ENCODE measurements at places on chromosomes 5 and 9.
A peak's percentile ranks its signal among the peaks of the same experiment; 100 is the strongest.

DNA sequence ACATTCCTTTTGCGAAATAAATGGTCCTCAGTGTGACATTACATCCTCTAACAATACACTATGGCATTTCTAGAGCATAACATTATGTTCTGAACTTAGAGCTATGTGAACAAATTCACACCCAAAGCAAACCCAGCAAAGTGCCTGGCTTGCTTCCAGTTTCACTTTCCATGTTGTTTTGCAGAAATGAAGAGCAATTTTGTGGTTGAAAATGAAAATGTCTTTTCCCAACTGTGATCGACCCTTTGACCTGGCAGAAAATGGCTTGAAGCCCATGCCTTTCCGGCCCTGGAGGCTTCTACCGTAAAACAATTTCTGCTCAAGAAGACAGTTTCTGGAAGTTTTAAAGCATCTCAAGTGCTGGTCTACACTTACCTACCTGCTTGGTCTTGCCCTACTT, 344.7 kb upstream of the RGMB start:
- DNase-seq, result no peak

- no peak for DNase-seq
Observed at GRCh38 chr9:87387351-87388011, 110.2 kb upstream of the DAPK1 start.

DNA sequence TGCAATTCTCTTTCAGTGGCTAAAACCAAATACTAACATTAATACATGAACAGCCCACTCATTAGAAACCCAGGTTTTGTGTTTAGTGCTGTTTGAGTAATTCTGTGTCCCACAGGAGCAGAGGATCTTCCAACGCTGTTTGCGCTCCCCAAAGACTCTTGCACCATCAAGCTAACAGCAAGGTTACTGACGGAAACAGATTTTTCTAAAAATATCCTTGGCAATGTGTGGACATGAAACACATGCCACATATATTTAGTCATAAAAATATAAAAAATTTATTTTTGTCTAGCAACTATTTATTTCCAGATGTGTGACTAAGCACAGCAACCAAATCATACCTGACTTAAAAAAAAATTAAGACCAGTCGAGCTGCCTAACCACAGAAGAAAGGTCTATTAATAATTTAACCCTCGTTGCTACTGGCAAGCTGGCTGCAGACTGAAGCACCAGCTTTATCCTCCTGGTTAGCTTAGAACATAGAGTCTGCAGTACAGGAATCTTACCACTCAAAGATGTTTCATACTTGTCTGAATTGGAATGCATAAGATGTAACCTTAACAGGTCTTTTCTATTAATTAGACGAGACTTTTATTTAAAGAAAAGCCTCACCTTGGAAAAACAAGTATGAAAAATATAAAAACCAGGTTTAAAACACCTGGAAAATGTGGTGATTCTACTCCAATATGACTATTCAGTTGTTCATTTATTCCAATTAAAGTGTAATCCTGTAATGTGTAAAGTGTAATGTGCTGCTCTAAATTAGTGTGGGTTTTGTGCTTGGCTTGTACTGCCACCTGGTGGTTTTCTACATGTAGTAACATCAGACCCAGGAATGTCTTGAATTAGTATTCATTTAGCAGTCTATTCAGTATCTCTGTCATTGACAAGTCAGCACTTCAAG, 272.5 kb downstream of the EPB41L4A start:
- no peak for DNase-seq

DNA sequence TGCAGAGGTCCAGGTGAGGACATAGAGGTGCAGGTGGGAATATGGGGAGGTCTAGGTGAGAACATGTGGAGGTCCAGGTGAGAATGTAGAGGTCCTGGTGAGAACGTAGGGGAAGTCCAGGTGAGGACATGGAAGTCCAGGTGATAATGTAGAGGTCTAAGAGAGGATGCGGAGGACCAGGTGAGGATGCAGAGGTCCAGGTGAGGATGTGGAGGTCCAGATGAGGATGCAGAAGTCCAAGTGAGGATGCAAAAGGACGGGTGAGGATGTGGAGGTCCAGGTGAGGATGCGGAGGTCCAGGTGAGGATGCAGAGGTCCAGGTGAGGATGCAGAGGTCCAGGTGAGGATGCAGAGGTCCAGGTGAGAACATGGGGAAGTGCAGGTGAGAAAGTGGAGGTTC, 133.8 kb downstream of the MRPL36 start:
- no peak for DNase-seq

- no peak for DNase-seq
Observed at GRCh38 chr9:31321256-31321655, 1063.2 kb upstream of the ACO1 start.

DNA sequence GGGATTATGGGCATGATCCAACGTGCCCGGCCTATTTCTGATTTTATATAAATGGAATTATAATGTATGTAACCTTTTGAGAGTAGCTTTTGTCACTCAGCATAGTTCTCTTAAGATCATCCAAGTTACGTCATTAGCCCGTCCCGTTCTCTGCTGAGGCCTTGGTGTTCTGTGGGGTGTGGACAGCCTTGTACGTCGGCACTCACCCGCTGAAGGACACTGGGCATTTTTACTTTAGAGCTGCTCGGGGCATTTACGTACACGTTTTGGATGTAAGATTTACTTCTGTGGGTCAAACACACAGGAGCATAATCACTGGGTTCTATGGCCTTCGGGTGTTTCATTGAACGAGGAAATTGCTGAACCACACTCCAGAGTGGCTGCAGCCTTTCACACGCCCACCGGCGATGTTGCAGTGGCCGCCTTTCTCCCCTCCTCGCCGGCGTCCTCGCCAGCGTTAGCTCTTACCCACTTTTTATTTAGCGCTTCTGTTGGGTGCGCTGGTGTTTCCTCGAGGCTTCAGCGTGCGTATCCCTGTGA, 101.8 kb downstream of the EHMT1 start:
- no peak for DNase-seq

DNA sequence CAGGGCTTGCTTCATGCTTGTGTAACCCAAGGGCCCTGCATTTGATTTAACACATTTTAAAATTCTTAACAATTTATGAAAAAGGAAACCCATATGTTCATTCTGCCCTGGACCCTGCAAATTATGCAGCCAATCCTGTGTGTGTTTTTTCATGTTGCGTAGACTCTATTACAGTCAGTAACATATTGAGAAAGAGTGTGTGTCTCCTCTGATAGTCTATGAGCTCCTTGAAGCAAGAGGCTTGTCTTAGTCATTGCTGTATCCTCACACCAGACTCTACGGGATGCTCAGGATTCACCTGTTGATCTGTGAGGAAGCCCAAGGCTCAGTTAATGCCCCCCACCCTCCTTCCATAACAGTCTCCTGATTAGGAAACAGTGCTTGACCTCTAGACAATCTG, 177.3 kb upstream of the DMAC1 start:
- peak; percentile 29 for DNase-seq

DNA sequence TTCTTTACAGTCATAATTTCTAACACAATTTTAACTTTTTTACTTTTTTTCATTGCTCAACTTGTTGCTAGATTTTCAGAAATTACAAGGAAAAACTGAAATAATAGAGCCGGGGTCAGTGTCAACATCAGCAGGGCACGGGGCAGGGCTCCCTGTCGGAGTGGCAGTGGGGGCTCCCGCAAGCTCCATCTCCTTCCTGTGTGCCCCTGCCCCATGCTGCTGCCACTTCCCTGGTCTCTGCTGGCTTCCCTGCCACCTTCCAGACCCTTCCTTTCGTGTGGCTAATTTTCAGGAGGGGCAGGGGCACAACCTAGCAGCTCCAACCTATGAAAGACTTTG, 1.0 kb upstream of the EXOC3 start:
- no peak for DNase-seq

GRCh38 chr9:106784076-106784475, 78.9 kb upstream of the ZNF462 start:
- no peak for DNase-seq

DNA sequence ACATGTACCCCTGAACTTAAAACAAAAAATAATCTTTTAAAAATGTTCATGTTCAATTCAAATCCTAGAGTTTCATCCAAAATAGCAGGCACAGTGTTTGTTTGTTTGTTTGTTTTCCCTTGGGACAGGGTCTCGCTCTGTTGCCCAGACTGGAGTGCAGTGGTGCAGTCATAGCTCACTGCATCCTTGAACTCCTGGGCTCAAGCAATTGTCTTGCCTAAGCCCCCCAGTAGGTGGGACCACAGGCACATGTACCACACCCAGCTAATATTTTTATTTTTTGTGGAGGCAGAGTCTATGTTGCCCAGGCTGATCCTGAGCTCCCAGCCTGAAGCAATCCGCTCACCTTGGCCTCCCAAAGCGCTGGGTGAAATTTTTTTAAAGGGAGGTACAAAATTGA, 5.0 kb upstream of the POLR1E start:
- no peak for DNase-seq

- DNase-seq, result no peak
Observed at GRCh38 chr5:40877371-40877988, 31.8 kb upstream of the C7 start.

GRCh38 chr5:157476702-157477408, 16.8 kb downstream of the NIPAL4 start:
- DNase-seq, result no peak

GRCh38 chr5:151671950-151672349, 14.8 kb downstream of the SPARC start:
- no peak for DNase-seq

DNA sequence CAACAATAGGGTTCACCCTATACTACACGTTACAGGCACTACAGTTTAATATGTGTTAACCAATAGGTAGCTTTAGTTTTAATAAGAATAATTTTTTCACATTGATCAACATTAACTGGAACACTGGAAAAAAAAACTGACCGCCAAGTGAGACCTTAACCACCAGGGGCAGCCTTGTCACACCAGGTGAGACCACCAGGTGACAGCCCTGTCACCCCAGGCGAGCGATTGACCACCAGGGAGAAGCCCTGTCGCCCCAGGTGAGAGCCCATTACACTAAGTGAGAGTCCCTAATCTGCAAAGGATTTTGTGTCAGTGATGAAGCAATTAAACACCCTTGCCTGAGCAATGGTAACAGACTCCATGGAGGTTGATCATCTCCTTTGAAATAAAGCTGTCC, 75.4 kb upstream of the SYK start:
- DNase-seq, result no peak

DNA sequence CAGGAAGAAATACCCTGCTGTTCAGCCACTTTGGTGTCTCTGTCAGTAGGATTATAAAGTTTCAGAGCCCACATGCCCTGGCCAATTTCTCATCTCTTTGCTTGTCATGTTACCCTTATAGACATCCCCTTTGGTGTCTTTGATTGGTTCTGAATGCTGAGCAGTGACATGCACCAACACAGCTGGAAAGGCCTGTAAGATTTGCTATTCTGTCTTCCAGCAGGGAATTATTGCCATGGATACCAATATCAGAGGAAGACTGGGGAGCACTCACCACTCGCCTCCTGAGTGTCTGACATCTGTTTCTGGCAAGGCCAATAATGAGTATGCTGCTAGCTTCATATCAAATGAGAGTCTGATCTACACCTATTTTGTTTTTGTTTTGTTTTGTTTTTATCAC, 34.4 kb downstream of the RAB3C start:
- DNase-seq, result no peak

GRCh38 chr9:24901319-24901718, 355.6 kb upstream of the IZUMO3 start:
- no peak for DNase-seq

DNA sequence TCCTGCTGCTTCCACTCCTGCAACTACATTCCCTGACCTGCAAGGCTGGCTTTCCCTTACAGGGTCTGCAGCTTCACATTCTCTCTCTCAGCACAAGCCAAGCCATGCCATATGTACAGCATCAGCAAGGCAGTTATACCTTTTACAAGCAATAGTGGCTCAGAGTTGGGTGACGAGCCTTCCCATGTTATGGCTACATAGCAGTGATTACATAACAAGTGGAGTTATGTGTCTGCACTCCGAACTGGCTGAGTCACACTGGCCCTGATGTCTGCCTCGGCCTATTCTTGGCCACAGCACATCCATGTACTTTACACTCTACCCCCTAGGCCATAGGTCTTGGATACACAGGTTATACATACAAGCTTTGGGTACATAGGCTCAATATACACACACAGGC, 52.0 kb upstream of the SNCAIP start:
- DNase-seq, result no peak

DNA sequence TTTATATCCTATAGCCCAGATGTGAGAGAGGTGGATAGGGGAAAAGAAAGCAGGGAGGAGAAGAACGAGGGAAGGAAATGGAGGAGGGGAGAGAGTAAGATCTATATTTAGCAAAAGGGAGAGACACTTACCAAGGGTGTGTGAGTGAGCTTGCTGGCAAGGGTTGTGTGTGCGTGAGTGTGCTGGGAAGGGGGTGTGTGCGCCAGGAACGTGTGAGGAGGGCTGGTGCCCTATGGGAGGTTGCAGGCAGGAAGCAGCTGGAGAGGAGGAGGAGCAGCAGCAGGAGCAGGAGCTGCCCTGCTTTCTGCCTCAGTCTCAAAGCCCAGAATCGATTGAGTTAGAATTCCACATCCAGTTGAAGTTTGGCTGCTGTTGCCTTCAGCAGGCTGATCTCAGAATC, 148.3 kb upstream of the RUSC2 start:
- DNase-seq, result no peak

DNA sequence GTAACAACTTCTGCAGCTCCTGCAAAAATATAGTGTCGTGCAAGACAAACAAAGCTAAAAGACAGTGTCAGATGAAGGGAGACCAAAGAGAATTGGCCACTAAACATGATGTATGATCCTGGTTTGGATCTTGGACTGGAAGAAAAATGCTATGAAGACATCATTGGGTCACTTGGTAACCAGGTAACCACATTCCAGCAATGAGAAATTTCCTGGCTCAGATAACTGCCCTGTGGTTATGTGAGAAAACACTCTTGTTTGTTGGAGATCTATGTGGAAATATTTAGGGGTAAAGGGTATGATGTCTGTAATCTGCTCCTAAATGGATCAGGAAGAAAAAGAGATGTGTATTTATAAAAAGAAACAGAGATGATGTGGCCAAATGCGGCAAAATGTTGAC, 45.5 kb upstream of the ANKRD33B start:
- no peak for DNase-seq

- no peak for DNase-seq
Observed at GRCh38 chr5:141560151-141560550, 58.6 kb downstream of the DIAPH1 start.

DNA sequence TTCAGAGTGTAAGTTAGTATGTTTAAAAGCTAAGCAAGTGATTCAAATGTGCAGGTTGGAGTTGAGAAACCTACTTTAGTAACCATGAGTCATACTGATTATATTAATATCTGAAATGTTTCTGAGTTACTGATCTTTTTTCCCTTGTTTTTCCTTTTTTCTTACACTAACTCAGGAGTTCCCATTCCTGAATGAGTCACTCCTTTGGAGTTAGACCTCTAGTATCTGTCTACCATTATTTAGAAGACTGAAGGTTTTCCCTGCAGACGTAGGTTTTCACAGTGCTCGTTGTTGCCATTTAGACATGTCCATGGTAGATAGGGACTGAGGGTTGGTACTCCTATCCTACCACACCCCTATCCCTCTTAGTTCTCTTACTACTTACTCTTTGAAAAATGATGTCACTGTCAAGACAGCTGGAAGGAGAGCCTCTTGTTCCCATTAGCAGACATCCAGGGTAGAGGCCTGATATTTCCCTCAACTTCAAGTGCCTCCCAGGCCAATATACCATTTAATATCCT, 20.2 kb downstream of the OCLN start:
- no peak for DNase-seq

Measured in activated naive CD8-positive, alpha-beta T cell treated with anti-CD3 and anti-CD28 coated beads, Interleukin-2, amount 10 ng/mL, durations not matched to agents 7 days and 5 days (primary cell).